ENCODE measurements at places on chromosomes 1 and 21. TPM values are rescaled to one million over a fixed set of nuclear protein-coding genes. Genes with fewer than 3 reads are reported as not detected.

The SELL gene
- 0.20 TPM for polyA plus RNA-seq

DNA sequence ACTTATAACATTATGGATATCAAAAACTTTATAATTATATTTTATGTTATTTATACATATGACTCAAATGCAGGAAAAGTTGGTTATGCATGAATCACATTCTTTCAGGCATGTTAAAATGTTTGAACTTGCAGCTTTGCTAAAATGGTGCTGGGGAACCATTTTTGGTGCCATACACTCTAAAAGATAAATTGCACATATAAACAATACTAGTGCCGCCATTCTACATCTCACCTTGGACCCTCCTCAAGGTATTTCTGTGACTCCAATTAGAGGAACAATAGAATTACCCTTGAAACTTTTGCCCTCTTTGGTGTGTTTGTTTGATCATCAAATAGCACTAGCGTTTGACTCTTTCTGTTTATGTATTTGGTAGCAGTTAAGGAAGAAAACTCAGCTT is 997 bp downstream of the PRKACB start:
- DNase-seq, result no peak

The PFKL gene
- 42.4 TPM for polyA plus RNA-seq

- no peak for DNase-seq
Measured at GRCh38 chr1:58976294-58976693, 192.4 kb upstream of the JUN start.

- no peak for DNase-seq
Measured at GRCh38 chr1:234853906-234854644, 244.1 kb upstream of the IRF2BP2 start.

- no peak for DNase-seq
Measured at GRCh38 chr1:39755965-39756659, 15.0 kb downstream of the OXCT2 start.

- no peak for DNase-seq
Measured at GRCh38 chr1:31639543-31639942, 5.1 kb downstream of the PEF1 start.

DNA sequence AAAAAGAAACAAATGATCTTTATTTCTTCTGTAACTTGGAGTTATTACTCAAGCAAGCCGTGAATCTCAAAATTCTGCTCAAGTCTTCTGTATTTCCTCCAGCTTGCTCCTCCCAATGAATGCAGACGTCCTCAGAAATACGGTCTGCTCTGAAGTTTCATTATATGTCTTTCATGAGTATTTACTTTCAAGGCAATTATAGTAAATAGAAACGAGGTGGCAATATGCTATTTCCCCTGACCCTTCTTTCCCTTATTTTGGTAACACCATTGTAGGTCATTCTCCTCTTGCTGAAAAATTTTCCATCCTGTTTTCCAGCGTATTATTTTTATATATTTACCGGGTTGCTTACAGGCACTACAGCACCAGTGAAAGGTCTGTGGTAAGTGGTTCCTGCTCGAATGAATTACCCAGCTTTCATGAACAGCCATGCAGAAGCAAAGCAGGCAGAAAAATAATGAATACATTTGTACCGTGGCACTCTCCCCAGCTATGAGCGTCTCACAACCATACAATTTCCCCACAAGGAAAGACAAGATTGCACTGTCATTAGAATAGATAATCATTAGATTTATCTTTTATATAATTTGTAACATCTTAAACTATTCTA is 350.9 kb upstream of the PKN2 start:
- no peak for DNase-seq

The KLF17 gene
- polyA plus RNA-seq, result 0.41 TPM

DNA sequence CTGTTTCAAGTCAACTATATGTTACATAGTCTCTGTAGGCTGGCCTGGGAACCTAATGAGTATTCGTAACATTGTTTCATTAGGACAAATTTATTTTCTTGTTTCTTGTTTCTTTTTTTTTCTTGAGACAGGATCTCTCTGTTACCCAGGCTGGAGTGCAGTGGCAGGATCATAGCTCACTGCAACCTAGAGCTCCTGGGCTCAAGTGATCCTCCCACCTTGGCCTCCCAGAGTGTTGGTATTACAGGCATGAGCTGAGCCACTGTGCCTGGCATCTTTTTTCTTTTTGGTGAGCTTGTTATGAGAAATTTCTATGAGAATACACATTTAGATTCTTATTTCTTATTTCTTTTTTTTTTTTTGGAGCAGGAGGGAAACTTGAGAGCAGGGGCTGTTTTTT is 6.8 kb downstream of the CENPS start:
- no peak for DNase-seq

GRCh38 chr1:997713-997992 is 2.2 kb downstream of the HES4 start:
- no peak for DNase-seq

GRCh38 chr1:39142401-39143060 is 62.0 kb upstream of the MACF1 start:
- DNase-seq, result no peak

GRCh38 chr21:36203603-36203889 is 46.9 kb downstream of the DOP1B start:
- peak; percentile 45 for DNase-seq

DNA sequence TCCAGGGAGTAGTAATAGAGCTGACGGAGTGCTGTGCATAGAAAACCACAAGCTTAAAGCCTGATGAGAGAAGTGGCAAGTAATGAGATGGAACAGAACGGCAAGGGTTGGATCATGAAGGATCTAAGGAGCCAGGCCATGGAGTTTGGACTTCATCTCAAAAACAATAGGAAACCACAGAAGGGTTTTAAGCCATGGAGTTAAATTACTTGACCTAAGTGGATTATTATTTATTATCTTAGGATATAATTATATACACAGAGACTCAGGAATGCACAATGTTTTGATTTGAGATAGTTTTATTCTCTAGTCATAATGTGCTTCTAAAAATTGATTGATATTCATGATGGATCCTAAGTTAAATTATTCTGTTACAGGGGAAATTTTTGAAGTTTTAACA is 242.4 kb downstream of the PLPP3 start:
- no peak for DNase-seq

The ZBTB21 gene
- polyA plus RNA-seq, result 5.7 TPM

DNA sequence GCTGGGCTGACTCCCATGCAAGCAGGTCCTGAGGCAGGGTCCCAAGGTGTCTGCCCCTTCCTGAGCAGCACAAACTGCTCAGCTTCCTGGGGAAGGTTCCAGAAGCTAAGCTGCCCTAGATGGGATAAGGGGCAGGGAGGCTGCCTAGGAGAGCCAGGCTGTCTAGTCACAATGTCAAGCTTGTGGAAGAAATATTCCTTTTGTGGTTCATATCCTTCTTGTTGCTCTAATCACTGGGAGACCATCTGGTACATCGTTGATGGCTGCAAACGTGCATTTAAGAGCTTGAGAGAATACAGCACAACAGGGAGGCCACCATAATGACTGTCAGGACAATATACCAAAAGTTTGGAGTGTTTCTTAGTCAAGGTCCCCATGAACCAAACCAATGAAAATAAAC is 67.4 kb downstream of the SLC16A1 start:
- no peak for DNase-seq

The LMX1A gene
- not detected for polyA plus RNA-seq

The BRDT gene
- polyA plus RNA-seq, result not detected

GRCh38 chr1:26353976-26354820 is at the start of gene CRYBG2:
CRYBG2 (minus strand) TSS chr1:26354130; CDS start chr1:26346657, 7,473 bp downstream.
- no peak for DNase-seq

GRCh38 chr1:2334883-2335534 is 56.3 kb downstream of the MORN1 start:
- DNase-seq, result no peak

GRCh38 chr1:29409616-29410015 is 173.3 kb downstream of the PTPRU start:
- no peak for DNase-seq

- DNase-seq, result peak; percentile 33
Measured at GRCh38 chr21:26140164-26140579, 30.4 kb downstream of the APP start.

The UBXN10 gene
- polyA plus RNA-seq, result not detected

GRCh38 chr1:58784758-58785441 is 1.1 kb upstream of the JUN start:
- DNase-seq, result peak; percentile 84

The IPP gene
- polyA plus RNA-seq, result 7.3 TPM

The GPR25 gene
- polyA plus RNA-seq, result not detected

- DNase-seq, result no peak
Measured at GRCh38 chr1:80101159-80101558, 1094.6 kb upstream of the ADGRL4 start.

GRCh38 chr1:54379555-54380289 is 26.5 kb downstream of the SSBP3 start:
- DNase-seq, result no peak
